ENCODE measurements at places on chromosomes 16 and 17. TPM values are rescaled to one million over a fixed set of nuclear protein-coding genes. Genes with fewer than 3 reads are reported as not detected.

The KRTAP9-9 gene
- total RNA-seq = not detected

The GCGR gene
- 1.8 TPM for total RNA-seq

DNA sequence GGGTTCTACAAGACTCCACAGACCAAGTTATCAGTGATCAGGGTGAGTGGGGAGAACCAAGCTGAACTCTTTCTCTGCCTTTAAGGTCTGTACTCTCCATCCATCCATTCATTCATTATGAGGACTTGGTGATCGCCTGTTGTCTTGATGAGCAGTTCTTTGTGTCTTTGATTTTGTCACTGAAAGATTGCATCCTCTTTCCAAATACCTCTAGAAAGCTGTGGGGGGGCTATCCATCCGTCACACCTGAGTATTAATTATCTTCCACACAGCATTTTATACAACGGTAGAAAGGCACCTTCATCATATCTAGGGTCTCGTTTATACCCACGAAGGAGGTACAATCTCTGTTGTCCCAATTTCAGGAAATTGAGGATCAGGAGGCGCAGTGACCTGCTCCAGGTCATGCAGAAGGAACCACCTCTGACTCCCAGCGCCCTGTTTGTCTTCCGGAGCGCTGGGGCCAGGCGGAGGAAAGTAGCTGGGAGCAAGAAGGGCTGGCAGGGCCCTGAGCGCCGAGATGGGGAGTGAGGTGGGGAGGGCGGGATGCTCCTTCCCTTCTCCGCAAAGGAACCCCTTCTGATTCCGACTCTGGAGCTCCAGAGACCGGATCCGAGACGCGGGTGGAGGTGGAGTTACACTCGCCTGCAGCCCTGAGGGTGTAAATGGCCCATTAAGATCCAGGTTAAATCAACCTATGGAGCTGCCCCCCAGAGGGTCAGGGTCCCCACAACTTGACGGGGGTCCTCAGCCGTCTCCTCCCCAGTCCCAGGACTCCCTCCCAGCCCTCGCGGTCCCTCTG, 605 bp upstream of the ABAT start:
- H3K36me3 ChIP-seq = no peaks in the 10 kb centered on the region
- peaks cover 13% of the 10 kb centered on the region for H3K4me1 ChIP-seq
- H3K27ac ChIP-seq = peak overlapping the region; percentile 53
- H3K27me3 ChIP-seq = no peaks in the 10 kb centered on the region
- no peak for DNase-seq

GRCh38 chr17:27206447-27206846, 87.5 kb upstream of the WSB1 start:
- H3K4me1 ChIP-seq = no peaks in the 10 kb centered on the region
- H3K27me3 ChIP-seq = no peaks in the 10 kb centered on the region
- H3K36me3 ChIP-seq = no peaks in the 10 kb centered on the region

DNA sequence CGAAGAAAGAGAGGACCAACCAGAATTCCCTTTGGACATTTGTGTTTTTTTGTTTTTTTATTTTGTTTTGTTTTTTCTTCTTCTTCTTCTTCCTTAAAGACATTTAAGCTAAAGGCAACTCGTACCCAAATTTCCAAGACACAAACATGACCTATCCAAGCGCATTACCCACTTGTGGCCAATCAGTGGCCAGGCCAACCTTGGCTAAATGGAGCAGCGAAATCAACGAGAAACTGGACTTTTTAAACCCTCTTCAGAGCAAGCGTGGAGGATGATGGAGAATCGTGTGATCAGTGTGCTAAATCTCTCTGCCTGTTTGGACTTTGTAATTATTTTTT, 3.6 kb downstream of the SOX9 start:
- no peak overlapping the region for H3K27ac ChIP-seq
- no peaks in the 10 kb centered on the region for H3K36me3 ChIP-seq

All from tibial nerve (tissue), 4 donors.